Stimulated activated CD4-positive, alpha-beta T cell treated with anti-CD3 and anti-CD28 coated beads, TNF-alpha, amount 100 ng/mL, for 4 hours (primary cell): ENCODE measurements at places on chromosomes 7 and 10.

DNA sequence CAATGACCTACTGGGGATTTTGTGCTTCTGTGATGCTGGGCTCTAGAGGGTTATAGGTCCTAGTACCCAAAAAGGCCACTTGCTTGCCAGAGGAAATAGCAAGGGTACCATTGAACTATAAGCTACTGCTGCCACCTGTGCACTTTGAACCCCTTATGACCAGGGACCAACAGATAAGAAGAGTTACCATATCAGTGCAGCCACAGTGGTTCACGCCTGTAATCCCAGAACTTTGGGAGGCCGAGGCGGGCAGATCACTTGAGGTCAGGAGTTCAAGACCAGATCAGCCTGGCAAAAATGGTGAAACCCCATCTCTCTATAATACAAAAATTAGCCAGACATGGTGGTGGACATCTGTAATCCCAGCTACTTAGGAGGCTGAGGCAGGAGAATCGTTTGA, 15.5 kb upstream of the CNOT4 start:
- DNase-seq: no peak

DNA sequence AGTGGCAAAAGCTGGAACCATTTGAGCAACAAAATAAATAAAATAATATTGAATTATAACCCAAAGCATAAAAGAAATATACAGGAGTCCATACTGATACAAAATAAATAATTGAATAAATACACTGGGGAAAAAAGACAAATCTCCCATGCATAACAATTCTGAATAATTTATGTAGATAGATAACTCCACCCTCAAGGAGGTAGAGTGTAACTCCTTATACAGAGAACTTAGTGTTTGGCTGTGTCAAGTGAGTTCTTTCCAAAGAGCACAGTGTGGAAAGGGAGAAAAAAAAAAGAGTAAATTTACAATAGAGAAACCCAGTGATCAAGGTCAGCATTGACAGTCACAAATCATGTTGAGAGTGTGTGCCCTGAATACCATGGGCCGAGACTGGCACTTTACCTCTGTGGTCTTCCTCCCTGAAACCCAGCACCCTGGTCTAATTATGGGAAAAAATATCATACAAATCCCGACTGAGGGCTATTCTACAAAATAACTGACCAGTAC, 5.5 kb downstream of the PIK3AP1 start:
- no peak for DNase-seq

- DNase-seq: no peak
Observed at GRCh38 chr10:14016011-14016536, 314.6 kb downstream of the FRMD4A start.

DNA sequence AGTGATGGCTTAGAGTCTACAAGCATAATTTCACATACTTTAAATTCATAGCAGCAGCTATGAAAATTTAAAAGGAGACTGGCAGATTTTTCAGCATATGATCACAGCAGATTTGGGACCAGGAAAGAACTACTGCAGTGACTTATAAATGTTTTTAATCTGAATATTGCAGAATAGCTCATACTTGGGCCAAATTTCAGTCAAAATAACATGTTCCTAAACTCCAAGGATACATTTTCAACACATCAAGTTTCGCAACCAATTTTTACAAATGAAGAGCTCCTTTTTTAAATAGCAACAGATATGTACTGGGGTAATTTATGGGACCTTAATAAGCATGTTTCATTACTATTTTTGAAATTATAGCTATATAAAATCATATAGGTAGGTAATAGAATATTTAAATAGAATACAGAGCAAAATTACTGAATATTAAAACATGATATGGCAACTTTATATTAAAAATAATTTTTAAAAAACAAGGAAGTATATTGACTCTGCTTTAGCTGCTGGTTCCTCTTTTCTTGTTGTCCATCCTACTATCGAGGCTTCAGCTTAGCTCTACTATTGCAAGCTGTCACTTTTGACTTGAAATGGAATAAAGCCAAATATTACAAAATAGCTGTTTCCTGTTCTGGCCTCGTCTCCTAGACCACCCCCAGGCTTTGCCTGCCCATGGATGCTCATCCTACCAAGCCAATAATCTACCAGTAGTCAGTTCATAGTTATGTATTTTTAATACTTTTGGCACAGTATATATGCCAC, 123.1 kb downstream of the NRBF2 start:
- DNase-seq: no peak

- no peak for DNase-seq
Observed at GRCh38 chr10:125510998-125511397, 172.0 kb downstream of the TEX36 start.

GRCh38 chr7:151776446-151776845, 100.5 kb downstream of the PRKAG2 start:
- DNase-seq: no peak

GRCh38 chr10:1293636-1294435, 237.7 kb downstream of the WDR37 start:
- no peak for DNase-seq

DNA sequence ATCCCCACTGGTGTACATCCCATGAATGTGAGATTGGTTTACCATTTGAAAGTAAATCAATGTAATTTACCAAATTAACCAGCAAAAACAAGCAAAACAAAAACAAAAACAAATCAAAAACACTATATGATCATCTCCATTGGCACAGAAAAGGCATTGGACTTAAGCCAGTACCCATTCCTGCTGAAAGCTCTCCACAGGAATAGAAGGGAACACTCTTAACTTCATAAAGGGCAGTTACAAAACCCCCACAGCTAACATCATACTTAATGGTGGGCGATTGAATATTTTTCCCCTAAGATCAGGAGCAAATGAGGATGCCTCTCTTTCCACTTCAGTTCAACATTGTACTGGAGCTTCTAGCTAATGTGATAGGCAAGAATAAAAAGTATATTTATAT, 34.1 kb downstream of the PRKG1 start:
- no peak for DNase-seq

- no peak for DNase-seq
Observed at GRCh38 chr7:96973986-96974385, 31.4 kb upstream of the DLX6 start.

GRCh38 chr7:5248201-5248885, 34.4 kb upstream of the SLC29A4 start:
- DNase-seq: no peak

DNA sequence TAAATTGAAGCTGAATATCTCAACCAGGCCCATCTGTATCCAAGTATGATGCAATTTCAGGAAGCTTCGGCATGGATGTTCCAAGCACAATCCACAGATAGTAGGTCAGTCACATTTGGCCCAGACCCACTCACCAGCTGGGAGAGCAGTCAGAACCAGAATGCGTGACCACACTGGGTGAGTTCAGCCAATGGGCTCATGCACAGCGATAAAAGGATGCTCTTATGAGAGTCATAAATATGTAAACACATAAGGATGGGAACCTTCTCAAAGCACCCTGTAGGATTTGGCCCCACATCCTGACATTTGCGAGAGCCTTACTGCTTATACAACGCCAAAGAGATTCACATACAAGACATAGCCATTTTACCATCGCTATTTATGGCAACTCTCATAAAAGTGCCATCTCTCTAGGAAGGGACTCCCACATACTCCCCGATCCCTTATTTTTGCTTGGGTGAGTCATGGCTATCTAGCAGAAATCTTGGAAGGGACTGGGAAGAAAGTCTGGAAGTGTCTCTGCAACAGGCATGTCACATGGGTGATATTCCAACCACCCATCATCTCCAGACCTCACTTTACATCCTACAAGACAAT, 3.0 kb downstream of the AFAP1L2 start:
- DNase-seq: no peak

DNA sequence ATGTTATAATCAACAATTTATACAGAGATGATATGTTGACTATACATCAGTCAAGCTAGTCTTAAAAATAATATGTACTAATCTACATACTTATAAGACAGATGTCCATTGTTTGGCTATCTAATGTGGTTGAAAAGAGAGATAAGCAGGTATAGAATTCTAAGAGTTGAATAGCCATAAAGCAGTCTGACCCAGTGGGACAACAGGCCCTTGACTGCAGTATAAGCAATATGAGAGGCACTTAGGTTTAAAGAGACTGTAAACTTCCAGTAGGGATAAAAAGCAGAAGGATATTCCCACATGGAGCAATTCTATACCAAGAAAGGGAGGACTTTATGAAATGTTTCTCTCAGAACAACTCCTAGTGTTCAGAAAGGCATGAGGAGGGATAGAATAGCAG, 139.3 kb downstream of the ELAPOR2 start:
- DNase-seq: no peak

DNA sequence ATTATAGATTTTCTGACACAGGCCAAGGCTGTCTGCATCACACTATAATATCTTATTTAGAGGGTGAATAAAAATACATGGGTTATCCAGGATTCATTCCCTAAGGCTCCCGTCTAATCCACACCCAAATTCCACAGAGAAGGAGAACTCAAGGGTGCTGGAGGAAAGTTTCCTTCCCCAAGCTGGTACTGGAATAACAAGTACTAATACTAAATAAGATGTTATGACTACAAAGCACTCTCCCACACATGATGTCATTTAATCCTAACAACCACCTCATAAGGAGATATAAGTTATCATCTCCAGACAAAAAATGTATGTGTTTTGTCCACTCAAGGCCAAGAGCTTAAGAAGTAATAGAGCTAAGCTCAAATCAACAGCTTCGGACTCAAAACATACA, 53.0 kb downstream of the SNX13 start:
- DNase-seq: no peak

DNA sequence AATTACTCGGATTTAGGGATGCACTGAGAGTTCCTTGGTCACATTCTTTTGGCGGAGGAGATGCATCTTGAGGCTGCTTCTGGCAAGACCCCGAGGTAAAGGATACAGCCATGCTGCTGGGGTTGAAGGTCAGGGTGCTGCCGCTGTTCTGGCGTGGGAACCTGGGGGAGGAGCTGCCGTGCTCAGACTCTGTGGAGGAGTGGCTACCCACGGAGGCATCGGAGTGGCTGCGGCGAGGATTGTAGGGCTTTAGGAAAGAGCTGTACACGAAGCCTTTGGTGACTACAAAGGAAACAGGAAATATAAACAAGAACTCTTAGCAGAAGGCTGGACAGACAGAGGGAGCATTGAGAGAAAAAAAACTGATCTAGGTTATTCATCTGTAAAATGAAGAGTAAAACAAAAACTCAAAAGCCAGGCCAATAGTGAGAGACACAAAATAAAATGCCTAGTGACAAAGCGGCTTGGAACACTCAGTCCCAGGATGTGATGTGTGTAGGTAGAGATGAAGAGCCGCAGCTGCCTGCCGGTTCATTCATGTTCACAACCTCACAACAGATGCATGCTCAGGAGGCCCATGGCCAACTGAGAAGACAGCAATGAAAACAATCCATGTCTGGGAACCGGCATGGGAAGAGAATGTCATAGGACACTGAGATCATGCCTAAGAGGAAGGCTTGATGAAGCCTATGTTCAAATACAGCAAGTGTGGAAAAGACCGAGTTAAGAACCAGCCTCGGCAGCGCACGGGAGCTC, 97.8 kb downstream of the ABCC2 start:
- no peak for DNase-seq

GRCh38 chr7:29464753-29465152, 98.9 kb upstream of the PRR15 start:
- no peak for DNase-seq

GRCh38 chr7:107969856-107970255, 33.1 kb downstream of the LAMB1 start:
- no peak for DNase-seq

DNA sequence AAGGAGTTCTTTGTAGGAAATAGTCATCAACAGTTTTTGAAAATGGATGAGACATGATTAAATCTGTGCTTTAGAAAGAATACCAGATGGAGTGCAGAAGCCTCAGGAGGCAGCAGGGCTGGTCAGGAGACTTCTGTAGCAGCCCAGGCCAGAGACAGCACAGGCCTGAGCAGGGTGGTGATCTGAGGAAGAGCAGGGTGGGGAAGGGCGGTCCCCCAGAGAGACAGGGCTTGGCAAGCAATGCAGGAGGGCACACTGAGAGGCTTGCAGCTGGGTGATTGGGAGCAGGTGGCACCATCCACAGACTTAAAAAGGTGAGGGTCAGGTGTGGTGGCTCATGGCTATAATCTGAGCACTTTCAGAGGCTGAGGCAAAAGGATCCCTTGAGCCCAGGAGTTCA, 4.3 kb upstream of the SMKR1 start:
- no peak for DNase-seq

DNA sequence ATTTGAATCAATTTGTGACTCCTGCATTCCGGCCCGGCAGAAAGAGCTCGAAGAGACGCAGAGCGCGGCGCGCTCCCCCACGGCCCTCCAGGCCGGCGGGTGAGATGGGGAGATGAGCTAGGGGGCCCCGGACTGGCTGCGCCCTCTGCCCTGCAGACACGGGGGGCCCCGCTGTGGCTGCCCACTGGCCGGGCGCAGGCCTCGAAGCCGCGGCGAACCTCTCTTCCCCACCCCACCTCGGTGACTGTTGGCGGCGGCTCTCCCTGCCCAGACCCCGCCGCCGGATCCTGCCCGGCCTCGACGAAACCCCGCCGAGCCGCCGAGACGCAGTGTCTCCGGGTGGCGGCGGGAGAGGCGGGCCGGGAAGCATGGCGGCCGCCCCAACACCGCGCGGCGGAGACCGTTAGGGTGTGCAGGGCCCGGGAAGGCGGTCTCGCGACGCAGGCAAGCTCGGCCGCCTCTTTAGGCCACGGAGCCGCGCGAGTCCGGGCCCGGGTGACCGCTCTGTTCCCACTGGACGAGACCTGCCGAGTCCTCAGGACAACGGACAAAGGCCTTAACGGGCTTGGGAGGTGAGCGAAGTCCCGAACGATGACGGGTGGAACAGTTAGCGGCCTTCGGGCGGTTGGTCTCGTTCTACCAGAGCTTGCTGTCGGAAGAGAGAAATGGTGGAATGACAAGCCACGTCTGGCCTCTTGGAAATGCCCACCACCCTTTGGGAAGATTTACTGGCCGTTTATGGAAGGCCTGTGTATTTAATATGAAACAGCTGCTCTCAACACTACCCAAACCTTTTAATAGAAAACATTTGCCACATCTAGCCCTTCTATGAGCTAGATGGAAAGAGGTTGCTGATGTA, 24.3 kb downstream of the NUP42 start:
- no peak for DNase-seq

DNA sequence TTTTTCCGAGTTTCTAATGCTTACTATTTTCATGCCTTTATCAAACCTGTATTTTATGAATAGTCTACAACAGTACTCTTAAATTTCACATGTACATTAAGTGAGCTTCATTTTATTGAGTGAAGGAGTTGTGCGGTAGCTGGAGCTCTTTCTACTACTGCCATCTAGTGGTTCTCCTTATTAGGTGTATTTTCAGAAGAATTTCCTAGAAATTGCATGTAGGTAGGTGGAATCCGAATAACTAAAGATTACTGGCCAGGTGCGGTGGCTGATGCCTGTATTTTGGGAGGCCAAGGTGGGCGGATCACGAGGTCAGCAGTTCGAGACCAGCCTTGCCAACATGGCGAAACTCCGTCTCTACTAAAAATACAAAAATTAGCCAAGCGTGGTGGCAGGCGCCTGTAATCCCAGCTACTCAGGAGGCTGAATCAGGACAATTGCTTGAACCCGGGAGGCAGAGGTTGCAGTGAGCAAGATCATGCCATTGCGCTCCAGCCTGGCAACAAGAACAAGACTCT, 38.3 kb downstream of the LRRC72 start:
- DNase-seq: no peak
